NCI-H1694 treated with DMSO at 0.1 percent for 48 hours (cell line): ENCODE measurements at places on chromosomes 7 and 10.

- DNase-seq: no peak
Measured at GRCh38 chr10:101920546-101920945, 76.9 kb upstream of the KCNIP2 start.

DNA sequence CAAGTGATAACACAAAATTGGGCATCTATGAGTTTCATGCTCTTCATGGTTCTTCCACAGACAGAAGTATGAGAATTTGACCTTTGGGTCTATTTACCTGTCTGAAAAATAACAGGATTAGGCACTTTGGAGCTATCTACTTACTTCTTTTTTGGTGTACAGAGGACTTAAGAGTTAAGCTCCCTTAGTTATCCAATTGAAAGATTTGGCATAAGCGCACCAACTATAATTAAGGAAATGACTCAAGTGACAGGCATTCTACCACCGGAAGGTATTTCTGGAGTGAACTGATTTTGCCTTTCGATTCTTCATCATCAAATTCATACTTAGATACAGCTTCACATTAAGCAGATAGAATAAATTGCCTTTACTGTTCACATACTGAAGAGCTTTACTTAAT lies 43.9 kb downstream of the IFIT5 start:
- no peak for DNase-seq

GRCh38 chr10:112716924-112717413 lies 233.1 kb upstream of the TCF7L2 start:
- no peak for DNase-seq

DNA sequence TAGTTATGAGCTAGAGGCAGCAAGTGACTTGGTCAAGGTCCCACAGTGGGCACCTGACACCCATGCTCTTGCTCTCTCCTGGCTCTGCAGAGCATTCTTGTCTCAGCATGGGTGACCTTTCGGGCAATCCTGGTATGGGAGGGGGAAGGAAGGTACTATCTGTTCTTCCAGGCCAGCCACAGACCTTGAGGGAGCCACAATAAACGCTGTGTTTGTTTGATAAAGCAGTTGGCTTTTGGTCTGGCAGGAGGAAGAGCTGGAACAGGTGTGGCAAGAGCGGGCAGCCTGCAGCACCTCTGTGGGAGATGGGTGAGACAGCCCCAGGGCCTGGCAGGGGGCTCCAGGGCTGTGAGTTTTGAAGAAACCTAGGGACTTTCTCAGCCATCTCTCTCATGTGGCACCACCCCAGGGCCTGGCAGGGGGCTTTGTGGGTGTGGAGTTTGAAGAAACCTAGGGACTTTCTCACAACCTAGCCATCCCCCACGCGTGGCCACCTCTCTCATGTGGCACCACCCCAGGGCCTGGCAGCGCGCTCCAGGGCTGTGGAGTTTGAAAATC lies 11.4 kb downstream of the CLDN3 start:
- DNase-seq: no peak

GRCh38 chr7:158863611-158864506 lies 7.5 kb downstream of the DYNC2I1 start:
- no peak for DNase-seq

- DNase-seq: no peak
Measured at GRCh38 chr10:34537629-34538231, 277.4 kb downstream of the PARD3 start.

- DNase-seq: no peak
Measured at GRCh38 chr7:123432601-123433000, 101.8 kb downstream of the IQUB start.

- no peak for DNase-seq
Measured at GRCh38 chr7:151244841-151245346, 3.6 kb downstream of the SMARCD3 start.

GRCh38 chr10:127790066-127790624 lies 53.2 kb downstream of the FOXI2 start:
- DNase-seq: no peak

DNA sequence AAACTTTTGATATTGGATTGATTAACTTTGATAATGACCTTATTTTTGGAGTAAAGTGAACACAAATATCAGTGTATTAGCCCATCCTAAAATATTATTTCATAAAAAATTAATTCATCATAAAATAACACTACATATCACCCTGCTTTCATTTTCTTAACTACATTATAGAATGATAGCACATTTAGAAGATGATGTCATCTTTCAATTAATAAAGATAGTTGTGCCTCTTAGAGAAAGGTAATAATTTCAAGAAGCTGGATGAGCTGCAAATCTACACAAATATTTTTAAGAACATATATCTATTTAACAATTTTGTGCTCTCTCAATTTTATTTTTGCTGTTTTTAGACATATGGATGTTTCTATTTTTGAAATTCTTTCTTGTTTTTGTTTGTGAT lies 126.1 kb downstream of the CNTNAP2 start:
- no peak for DNase-seq

DNA sequence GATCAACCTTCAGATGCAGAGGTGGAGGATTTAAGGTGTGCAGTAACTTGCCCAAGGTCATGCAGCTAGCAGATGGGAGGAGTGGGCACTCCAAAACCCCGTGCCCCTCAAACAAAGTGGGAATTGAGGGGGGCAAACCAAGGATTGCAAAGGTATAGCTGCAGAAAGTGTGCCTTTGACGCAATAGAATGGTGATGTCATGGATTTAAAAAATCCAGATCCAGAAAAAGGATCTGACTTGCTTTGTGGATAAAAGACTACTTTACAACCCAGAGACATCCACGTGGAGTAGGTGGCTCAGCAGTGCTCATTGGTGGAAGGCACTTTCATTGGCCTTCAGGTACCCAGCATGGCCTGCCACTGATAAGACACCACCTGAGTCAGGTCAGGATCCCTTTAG lies 15.7 kb upstream of the ADRB1 start:
- no peak for DNase-seq

GRCh38 chr7:48053736-48054135 lies 18.4 kb downstream of the C7orf57 start:
- DNase-seq: no peak

GRCh38 chr10:2619916-2620315 lies 447.4 kb upstream of the PFKP start:
- no peak for DNase-seq

DNA sequence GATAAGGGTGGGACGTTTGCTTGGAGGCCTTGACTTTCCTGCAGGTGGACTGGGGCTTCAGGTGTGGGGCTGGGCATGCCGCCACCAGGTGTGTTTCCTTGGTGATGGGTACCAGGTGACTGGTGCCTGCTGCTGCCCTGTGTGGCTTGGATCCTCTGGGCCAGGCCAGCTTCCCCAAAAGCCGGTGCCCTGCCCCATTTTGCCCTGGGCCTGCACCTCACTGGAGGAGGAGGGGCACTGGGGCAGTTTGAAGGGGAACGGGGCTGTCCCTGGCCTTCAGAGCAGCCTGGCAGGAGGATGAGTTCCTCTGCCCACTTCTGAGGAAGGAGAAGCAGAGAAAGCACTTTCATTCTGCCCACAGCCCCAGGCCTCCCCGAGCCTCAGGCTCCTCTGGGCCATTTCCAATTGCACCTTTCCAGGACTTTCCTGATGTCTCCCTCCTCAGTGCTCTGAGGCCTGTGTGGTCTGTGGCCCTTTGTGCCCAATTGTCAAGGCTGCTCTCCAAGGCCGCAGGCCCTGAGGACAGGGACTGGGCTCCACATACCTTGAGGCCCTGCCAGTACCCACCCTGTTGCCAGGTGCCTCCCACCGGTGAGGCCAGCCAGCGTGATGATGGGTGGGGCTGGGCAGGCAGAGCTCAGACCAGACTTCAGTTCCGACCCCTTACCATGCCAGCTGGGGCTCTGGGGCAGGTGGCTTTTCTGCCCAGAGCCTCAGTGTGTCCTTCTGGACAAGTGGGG lies 25.3 kb upstream of the SMARCD3 start:
- no peak for DNase-seq

DNA sequence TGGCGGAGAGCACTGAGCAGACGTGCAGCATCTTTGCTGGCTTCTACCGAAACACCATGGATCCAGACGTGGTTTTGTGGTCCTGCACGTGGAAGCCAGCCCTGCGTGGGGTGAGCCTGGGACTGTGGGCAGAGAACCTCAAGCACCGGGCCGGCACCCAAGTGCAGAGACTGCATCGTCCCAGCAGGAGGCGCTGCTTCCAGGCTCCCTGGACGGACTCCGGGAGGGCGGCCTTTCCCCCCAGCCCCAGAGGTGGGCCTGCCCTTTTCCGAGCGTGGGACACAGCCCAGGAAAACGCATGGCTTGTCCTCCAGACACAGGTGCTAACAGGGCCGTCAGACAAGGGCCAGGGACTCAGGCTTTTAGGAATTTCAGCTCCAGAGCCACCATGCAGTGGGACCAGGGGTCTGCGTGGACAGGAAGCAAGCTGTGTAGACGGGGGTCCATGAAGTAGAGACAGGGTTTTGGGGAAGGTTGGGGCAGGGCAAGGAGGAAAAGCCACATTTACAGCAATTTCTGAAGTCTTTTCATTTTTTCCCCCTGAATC lies 303.9 kb downstream of the WDR37 start:
- DNase-seq: no peak

GRCh38 chr10:12235796-12236195 lies 39.8 kb downstream of the CDC123 start:
- DNase-seq: no peak

DNA sequence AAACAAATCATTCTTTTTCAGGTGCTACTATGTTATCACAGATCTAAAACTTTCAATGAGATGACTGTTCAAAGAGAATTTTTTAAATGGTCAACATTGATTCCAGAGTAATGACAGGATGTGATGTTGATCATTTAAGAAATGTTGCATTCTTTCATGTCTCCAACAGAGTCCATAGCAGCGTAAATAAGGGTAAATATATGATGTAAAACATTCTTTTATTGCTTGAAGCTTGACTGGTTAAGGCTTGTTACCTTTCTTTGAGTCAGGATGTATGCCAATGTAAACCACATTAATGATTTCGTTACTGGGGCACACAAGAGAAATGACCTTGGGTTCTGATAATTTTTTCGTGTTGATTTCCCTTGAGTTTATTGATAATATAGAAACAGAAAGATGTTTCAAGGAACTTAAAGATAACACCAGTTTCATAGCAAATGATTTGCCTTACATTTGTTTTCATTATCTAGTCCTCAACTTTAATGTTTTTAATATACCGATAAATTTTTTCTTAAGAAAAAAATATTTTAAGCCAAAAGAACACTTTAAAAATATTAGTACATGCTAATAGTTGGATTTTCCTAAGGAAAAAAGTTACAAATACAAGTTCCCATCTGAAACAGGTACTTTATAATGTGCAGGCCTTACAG lies 3.5 kb downstream of the STK17A start:
- DNase-seq: no peak

GRCh38 chr7:148684289-148684830 lies 14.3 kb upstream of the CUL1 start:
- DNase-seq: no peak

DNA sequence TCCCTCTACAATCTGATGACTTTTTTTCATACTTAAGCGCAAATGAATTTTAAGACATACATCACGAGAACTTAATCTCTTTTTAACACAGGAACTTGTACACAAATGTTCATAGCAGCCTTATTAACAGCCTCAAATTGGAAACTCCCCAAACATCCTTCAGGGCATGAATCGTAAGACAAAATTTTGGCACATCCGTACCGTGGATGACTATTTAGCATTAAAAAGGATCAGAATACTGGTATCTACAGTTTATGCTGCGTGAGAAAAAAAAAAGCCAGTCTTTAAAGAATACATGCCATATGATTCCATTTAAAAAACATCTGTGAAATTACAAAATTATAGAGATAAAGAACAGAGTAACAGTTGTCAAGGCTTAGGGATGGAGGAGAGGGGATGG lies 46.8 kb downstream of the PDE1C start:
- DNase-seq: no peak

DNA sequence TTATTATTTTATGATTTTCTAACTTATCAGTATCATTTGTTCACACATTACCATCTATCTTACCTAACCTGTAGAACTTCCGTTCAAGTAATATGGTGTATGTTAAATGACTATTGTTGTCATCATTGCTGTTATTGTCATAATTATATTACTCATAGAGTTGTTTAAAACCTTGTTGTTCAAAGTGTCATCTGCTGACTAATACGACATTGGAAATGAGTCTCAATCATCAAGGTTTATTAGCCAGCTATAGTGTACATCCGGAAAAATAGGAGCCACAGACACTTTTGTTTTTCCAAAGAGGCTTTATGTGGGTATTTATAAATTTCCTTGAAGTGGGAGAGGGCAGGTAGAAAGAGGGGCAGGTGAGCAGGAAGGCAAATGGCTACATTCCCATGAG lies 386.9 kb upstream of the LRRTM3 start:
- no peak for DNase-seq

DNA sequence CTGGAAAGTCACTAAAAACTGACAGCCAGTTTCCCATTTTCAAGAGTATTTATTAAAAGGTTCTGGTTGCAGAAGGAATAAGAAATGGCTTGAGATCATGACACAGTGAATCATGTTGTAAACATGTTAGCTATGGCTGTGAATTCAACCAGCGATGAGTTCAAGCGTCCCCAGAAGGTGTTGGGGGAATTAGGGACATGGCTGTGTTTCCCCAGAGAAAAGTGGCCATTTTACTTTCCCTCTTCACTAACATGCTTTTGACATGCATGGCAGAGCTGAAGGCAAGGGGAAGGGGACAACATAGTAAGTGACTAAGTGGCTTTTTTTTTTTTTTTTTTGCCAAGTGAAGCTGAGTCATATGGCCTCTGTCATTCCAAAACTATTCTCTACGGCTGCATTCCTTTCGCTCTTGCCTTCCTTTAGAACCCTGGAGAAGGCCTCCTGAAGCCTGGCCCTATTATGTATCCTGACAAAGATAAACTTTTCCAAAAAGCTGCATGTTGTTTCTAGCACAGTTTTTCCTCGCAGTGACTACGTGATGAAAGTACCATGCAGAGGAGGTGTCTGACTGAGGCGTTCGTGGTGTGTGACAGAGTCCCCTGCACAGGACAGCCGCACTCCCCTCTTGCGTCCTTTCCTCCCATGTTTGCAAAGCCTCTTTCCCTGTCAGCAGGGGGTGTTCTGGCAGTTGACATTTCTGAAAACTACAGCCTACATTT lies 46.9 kb downstream of the EGFR start:
- no peak for DNase-seq

- DNase-seq: no peak
Measured at GRCh38 chr7:2192831-2193534, 39.8 kb downstream of the MAD1L1 start.

DNA sequence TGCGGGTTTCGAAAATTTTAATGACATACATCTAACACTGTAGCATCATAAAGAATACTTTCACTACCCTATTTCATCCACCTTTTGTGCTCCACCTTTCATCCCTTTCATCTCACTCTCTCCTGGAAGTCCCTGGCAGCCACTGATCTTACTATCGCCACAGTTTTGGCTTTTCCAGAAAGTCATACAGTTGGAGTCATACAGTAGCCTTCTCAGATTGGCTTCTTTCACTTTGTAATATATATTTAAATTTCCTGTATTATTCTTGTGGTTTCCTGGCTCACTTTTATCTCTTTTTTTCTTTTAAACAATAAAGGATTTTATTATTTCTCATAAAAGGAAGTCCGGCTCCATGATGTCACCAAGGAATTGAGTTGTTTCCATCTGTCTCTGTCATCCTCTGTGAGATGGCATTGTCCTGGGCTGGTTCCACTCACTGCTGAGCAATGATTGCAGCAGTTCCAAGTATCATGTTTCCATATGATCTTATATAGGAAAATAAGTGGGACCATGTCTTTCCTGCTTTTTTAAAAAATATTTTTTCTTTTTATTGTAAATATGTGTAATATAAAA lies 626.3 kb downstream of the POM121L12 start:
- no peak for DNase-seq
